LHCN-M2 (cell line): ENCODE measurements at places on chromosomes 3 and 15. TPM values are rescaled to one million over a fixed set of nuclear protein-coding genes. Genes with fewer than 3 reads are reported as not detected.

DNA sequence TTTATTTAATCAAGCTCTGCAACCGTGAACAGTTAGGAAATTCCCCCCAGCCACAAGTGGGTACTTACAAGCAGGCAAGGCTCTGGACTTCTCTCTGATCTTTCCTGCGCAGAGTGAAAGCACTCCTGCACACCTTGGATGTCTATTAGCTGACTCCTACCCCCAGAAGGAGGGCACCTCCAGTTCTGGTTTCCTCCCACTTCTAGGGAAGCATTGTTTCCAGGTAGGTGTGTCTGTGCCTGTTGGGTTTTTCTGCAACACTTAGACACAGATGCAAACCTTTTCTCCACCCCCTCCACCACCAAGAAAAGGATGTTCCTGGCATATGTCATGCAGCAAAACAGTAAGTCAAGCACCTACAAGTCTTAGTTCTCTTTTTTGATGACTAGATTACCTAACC, at the start of gene ZBED2:
TSS of gene ZBED2 (minus strand) at position 115 of the 400 bp plus-strand sequence. CDS start 1,145 bp downstream, outside the sequence.
- no peak for DNase-seq

DNA sequence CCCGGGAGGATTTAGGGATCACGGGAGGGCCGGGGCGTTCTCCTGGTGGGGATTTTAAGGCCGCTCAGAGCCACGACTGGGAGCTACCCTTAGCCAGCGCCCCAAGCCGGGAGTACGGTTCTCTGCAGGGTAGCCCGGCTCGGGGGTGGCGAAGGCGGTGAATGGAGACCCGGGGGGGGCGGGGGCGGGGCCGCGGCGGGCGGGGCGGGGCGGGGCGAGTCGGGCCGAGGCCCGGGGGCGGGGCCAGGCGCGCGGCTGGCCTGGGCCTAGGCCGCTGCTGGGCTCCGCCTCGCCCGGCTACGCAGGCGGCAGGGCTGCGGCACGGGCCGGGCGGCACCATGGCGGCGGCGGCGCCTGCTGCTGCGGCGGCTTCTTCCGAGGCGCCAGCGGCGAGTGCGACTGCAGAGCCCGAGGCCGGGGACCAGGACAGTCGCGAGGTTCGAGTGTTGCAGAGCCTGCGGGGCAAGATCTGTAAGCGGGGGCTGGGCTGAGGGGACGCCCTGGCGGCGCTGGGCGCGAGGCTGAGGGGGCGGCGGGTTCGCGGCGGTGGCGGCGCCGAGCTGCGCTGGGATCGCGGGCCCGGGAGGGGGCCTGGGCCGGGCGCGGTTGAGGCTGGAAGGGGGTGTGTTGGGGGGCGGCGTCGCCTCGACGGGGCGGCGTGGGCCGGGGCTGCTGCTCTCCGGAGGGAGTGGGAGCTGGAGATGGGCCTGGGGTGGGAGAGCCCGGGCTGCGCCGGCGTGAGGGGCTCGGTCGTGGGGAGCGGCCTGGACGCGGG, at the start of gene RASA2:
TSS of gene RASA2 (plus strand) at position 282 of the 775 bp plus-strand sequence. CDS start at position 339, 57 bp downstream.
- DNase-seq: peak; percentile 95

DNA sequence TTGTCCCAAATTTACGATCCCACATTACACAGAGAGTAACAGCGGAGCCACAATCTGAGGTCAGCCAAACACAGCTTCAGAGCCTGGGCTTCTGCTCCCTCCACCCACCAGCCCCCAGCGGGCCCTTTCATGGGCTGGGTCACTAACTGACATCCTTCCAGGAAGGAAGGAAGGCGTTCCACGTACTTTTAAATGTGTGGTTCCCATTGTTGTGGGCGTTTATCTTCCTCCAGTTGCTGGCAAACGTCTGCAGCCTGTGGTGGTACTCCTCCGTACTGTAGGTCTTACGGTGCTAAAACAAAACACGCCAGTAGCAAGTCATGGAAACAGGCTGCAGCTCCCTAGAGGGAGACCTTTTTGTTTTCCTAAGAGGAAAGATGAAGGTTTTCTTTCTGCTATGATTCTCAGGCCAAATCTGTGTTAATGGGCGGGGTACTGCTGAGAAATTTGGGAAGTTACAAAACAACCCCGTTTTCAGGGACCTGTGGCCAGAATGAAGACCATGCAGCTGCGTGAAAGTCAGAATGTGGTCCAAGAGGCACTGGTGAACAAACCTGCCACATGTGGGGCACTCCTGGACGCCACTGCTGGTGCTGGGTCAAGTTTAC, 7.6 kb downstream of the CTSH start:
- DNase-seq: no peak

The CACNA2D3 gene
- under 0.01 and 0.06 TPM in 2 replicates for total RNA-seq

DNA sequence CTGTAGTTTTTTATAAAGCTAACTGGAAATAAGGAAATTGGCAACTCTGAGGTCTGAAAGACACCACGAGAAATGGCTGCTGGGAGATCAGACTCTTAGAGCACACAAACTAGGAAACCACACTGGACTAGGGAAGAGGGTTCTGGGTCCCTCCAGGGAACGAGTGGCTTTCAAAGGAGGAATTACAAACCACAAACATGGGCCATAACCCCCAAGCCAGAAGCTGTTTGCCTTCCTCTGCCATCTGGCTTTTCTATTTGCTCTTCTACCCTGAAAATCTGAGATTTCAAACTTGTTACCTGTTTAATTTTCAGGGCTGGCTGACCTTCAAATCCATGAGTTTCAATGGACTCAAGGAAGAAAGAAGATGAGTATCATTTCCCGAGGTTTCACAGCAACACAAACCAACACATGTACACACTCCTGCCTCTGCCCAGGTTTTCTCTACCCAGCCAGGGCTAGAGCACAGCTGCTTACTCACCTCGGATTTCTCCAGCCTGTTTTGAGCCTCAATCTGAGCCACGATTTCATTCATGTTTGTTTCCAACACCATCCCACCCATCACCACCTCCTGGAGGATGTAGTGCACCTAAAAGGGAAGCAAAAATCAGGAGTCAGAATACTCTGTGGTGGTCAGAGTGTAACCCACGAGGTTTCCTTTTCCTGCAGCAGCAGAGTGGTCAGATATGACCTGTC, 22.6 kb upstream of the ANPEP start:
- DNase-seq: peak; percentile 72

DNA sequence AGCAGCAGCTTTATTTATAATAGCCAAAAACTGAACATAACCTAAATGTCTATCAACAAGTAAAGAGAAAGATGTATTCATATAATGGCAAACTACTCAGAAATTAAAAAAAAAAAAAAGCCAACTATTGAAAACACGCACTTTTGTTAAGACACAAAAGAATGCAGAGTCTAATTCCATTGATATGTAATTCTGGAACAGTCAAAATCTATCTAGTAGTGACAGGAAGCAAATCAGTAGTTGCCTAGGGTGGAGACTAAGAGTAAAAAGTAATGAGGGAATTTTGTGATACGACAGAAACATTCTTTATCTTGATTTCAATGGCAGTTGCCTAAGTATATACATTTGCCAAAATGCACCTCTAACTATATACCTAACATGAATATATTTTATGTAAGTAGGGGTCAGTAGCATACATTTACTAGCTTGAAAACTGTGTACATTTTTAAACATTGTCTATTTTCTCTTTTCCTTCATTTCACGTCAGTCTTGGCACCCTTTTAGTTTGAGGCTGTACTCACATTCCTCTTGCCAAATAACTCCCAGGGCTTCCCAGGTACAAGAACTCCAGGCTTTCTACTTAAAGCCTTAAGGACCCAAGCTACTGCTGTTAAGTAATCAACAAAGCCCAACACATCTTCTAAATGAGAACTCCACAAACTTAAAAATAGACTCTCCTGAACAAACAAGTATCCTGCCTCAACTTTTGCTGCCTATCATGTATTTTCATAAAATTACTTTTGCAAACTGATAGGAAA, 54.7 kb downstream of the ADAM10 start:
- DNase-seq: no peak

DNA sequence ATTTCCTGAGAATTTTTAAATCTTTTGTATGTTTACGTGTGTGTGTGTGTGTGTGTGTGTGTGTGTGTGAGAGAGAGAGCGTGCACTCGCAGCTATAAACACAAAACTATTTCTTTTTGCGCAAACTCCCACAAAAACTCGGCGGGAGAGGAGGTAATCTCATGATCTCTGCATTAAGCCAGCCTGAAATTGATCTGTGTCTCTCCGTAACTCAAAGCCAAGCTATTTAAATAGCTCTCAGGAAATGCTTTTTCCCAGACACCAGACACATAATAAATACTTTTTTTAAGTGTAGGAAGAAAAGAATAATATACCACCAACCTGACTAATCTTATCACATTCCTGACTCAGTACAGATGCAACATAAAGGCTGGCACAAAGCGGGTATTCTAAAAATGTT, 226.8 kb downstream of the MAGI1 start:
- DNase-seq: no peak

DNA sequence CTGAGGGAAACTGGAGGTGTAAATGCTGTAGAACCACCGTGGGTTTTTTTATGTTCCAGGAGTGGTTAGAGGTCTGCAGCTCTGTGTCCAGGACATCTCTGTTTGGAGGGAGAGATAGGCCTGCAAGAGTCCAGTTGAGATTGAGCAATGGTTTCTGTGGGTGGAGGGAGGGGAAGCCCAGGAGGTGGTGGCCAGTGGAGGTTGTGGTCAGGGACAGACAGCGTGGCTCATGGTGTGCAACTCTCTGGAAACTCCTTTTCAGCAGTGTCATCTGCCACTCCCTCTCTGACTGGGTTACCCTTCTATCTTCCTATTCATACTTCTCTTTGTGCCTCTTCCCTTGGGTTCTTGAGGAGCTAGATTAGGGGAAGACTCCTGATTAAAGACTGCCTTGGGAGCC, 9.6 kb downstream of the XCR1 start:
- DNase-seq: no peak

- DNase-seq: no peak
Measured at GRCh38 chr3:169822091-169822490, 9.4 kb upstream of the LRRC34 start.

The ROBO2 gene
- not detected in 2 replicates for total RNA-seq

DNA sequence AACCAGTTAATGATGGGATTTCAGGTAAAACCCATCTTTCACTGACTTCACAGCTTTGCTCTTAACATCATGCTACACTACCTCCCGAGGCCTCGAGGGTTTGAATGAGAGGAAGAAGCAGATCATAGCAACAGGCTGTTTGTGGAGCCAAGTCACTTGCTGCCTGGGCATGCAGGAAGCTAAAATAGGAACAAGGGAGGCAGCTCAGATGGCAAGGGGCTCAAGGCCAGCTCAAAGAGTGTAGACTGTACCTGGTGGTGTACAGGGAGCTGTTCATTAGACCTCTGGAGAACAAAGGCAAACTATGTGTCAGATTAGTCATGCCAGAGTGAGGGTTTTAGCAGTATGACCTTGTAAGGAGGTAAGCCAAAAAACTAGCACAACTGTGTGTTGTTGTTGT, 28.8 kb downstream of the ARRDC4 start:
- no peak for DNase-seq

The GRAMD1C gene
- 2.2 TPM in 2 replicates for total RNA-seq

The OR5K2 gene
- total RNA-seq: not detected in 2 replicates

GRCh38 chr15:73053398-73053723, 1.1 kb downstream of the NEO1 start:
- DNase-seq: no peak

The SI gene
- not detected in 2 replicates for total RNA-seq

- DNase-seq: peak; percentile 1
Measured at GRCh38 chr15:83926116-83926515, 272.2 kb downstream of the ADAMTSL3 start.

The SLC9A9 gene
- 7.9 and 8.4 TPM in 2 replicates for total RNA-seq

DNA sequence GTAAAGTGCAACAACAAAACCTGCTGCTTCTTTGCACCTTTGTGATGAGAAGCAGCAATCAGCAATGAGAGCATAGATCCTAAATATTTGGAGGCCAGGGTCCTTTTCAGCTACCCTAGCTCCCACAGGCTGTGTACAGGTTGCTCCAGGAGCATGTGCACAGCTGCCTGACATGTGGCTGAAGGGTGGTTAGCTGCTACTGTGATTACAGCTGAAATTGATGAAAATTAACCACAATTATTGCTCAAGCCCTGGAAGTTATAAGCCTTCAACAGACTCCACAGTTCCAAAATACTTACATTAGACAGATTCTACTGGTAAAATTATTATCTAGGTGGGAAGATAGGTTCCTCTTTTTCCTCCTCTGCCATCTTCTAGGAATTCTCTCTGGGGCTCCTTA, 28.5 kb downstream of the COMMD2 start:
- DNase-seq: no peak

DNA sequence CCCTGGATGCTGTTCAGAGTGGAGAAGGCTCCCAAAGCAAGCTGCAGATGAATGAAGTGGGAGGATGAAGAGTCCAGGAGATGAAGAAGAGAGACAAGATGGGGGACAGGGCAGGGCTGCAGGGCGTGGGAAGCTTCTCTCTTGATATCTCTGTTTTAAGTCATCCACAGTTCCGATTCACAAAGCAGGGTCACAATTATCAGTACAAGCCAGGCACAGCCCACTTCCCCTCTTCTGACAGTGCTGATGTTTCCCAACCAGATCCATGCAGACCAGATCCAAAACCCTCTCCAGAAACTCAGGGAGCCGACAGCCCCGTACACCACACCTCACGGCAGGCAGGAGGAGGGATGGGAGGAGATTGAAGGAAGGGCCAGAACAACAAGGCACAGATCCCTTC, 31.1 kb downstream of the NTRK3 start:
- no peak for DNase-seq

The FBXL2 gene
- total RNA-seq: 21.9 and 27.8 TPM in 2 replicates

DNA sequence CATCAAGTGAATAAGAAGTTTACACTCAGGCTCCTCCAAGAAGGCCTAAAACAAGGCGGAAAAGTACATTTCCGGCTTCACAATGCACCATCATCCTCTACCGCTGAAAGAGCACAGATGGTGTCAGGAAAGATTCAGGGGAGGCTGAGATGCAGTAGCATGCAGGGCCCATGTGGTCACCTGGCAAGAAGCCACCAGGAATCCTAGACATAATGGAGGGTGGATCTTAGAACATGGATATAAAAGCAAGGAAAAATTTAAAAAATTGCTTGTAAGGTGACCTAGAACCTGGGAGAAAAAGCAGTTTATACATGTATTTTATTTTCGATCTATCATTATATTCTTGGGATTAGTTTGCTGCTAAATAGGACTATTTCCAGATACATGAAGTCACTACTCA, 21.9 kb upstream of the OTOL1 start:
- no peak for DNase-seq

GRCh38 chr3:196976941-196977340, 8.3 kb upstream of the PIGZ start:
- no peak for DNase-seq
